Activated T-cell treated with anti-CD3 and anti-CD28 coated beads for 4 hours (primary cell): ENCODE measurements at places on chromosomes 13 and 19.

- DNase-seq = no peak
These were observed 422.1 kb downstream of the COG6 start for GRCh38 chr13:40077396-40078027.

DNA sequence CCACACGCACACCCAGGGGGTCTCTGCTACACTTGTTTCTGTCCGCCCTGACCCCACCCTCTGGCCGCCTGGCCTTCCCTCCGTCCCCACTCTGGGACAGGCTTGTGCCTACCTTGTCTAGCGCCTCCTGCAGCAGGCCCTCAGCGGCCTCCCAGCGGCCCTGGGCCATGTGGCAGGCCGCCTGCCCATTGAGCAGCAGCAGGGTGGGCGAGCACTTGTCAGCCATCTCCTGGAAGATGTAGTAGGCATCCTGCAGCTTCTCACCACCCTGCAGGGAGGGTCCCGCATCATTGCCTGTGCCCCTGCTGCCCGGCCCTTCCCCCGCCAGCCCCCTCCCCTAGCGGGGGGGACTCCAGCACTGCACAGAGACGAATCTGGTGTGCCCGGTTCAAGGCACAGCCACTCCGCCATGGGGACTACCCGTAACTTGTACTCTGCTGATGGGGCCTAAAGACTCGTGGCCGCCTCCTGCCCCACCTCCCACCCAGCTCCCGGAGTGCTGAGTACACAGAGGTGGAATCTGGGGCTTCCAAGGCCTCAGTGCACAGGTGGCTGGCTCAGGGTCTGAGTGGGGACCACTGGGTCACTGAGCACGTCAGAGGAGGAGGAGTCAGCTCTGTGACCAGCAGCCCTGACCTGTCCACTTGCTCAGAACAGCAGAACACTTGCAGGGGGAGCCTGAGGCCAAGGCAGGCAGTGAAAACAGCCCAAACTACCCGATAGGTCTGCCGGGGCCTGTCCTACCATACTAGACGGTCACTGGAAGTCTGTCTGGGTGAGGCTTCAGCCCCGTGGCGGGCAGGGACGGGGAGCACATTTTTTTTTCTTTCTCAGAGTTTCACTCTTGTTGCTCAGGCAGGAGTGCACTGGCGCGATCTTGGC is 7.4 kb upstream of the CERS1 start:
- no peak for DNase-seq

DNA sequence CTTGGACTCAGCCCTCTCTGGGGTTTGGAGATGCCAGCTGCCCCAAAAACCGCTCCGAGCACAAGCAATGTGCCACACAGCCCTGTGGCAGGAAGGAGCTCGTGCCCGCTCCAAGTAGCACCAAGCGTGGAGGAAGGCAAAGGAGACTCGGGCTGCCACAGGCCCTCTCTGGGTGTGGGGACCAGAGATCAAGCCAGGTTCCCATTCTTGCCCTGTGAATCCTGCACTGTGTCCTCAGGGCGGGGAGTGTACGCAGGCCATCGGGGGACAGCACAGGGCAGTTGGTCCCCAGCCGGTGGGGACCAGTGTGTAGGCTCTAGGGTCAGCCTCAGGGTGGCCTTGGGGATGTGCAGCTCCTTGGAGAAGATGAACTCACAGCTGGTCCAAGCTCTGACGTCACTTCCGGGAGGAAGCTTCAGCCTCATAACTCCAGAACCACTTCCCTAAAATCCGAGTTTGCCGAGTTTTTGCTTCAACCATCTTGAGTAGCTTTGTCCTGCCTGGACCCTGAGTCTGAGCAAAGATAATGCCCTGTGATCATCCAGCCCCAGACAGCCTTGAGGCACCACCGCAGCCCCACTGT is 9.3 kb upstream of the CPAMD8 start:
- DNase-seq = no peak

- no peak for DNase-seq
These were observed 117.8 kb downstream of the RAB20 start for GRCh38 chr13:110443622-110444225.

- DNase-seq = no peak
These were observed 130.2 kb downstream of the IRS2 start for GRCh38 chr13:109656206-109656605.

GRCh38 chr19:19662871-19663255 is 613 bp downstream of the ATP13A1 start:
- DNase-seq = no peak

GRCh38 chr13:107586216-107586615 is 629.1 kb downstream of the LIG4 start:
- DNase-seq = no peak

DNA sequence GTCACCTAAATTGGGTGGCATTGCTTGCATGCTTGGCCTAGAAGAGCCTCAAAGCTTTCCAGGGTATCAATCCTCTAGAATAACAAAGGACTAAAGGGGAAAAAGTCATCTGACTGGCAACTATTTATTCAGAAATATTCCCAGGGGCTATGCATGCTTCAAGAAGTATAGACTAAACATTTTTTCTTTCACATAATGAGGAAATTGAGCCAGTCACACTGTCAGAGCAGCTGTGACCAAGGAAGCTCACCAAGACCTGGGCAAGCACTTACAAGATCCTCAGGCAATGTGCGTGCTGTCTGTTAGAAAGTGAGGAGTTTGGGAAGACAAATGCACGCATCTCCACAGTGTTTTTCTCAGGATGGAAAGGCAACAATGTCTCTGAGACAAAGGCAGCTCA is 747.2 kb downstream of the DIAPH3 start:
- DNase-seq = no peak

GRCh38 chr13:77318741-77319140 is 8.2 kb downstream of the MYCBP2 start:
- DNase-seq = no peak

DNA sequence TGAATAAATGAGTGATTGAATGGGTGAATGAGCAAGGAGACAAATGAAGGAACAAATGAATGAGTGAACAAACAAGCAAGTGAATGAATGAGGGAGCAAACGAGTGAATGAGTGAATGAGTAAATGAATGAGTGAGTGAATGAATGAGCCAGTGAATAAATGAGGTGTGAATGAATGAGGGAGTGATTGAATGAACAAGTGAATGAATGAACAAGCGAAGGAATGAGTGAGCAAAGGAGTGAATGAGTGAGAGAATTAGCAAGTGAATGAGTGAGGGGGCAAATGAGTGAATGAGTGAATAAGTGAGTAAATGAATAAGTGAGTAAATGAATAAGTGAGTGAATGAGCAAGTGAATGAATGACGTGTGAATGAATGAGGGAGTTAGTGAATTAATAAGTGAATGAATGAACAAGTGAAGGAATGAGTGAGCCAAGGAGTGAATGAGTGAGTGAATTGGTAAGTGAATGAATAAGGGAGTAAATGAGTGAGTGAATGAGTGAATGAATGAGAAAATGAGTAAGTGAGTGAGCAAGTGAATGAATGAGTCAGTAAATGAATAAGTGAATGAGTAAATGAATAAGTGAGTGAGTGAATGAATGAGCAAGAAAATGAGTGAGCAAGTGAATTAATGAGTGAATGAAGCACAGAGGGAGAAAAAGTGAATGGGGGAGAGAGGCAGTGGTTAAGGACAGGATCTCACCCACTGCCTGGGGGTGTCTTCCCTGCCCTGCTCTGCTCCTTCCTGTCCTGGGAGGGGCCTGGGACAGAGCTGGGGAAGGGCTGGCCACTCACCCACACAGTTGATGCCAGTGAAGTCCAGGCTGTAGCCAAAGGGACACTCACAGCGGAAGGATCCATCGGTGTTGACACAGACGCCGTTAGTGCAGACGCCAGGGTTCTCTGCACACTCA is 36.4 kb downstream of the CCL25 start:
- no peak for DNase-seq

DNA sequence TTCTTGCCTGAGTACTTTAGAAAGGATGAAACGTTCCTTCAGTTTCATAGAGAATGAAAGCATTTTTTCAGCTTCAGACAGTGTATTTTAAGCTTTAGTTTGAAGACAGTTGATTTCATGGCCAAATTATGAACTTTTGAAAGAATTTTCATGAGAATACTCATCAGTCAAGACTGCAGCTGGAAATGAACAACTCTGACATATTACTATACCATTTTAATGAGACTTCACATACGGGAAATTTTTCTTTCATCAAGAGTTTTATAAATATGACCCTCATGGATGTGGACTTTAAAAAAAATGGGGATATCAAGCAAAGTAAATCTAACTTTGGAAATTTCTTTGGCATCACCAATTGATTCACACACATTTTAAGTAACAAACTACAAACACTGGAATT is 6.4 kb downstream of the LATS2 start:
- DNase-seq = no peak

DNA sequence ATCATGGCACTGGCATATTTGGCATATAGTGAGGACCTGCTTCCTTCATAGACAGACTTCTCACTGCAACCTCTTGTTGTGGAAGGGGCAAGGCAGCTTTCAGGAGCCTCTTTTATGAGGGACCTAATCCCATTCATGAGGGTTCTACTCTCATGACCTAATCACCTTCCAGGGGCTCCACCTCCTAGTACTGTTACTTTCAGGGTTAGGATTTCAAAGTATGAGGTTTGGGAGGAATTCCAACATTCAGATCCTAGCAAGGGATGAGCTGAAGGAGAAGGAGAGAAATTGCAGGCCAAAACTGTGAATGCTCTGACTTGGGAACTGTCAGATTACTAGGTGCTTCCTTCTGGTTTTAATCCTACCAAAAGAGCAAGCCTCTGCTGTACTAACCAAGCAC is 87.8 kb downstream of the LMO7 start:
- no peak for DNase-seq

- no peak for DNase-seq
These were observed 5.8 kb upstream of the USE1 start for GRCh38 chr19:17209126-17210036.

DNA sequence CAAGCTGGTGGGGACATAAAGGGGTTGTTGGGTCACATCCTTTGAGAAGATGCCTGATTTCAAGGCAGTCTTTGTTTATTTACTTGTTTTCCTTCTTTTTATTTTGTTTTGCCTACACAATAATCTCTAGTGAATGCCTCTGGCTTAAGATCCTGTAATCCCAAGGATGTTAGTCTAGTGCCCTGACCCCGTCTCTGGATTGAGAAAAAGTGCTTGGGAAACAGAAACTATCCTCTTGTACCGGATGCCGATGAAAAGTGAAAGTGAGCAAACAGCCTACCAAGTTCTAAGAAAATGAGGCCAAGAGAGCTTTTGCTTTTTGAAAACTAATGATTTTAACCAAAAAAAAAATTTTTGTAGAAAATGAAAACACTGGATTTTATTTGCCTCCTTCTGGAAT is 42.1 kb upstream of the C1QTNF9 start:
- DNase-seq = no peak

GRCh38 chr13:91647361-91647990 is 249.1 kb downstream of the GPC5 start:
- no peak for DNase-seq

DNA sequence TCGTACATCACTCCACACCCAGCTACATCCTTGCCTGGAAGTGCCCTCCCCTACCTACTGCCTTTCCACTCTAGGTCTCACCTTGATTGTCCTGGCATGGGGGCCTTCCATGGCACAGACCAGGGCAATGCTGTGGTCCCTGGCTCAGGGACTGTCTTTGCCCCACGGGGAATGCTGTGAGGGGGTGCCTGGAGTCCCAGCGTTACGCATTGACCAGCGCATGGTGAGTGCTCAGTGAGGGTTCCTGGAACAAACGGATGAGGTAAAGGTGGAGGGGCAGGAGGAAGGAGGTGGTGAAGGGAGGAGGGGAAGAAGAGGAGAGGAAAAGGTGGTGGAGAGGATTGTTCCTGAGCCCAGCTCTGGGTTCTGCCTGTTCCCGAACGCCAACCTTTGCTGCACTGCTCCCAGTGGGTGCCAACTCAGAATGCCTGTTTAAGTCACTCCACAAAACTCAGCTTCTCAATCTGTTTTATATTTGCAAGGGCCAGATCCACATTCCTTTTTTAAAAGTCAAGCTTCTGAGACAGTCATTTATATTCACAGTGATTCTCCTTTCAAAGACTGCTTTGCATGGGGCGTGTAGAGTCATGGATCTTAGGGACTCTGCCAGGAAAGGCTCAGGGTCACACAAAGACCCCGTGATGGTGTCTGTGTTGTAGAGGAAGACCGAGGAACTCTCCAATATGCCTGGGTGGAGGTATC is 40.8 kb downstream of the CHST8 start:
- no peak for DNase-seq

- DNase-seq = no peak
These were observed 2.9 kb downstream of the PLEKHG2 start for GRCh38 chr19:39415111-39416046.

GRCh38 chr13:48708764-48709163 is 55.0 kb downstream of the CYSLTR2 start:
- DNase-seq = no peak

DNA sequence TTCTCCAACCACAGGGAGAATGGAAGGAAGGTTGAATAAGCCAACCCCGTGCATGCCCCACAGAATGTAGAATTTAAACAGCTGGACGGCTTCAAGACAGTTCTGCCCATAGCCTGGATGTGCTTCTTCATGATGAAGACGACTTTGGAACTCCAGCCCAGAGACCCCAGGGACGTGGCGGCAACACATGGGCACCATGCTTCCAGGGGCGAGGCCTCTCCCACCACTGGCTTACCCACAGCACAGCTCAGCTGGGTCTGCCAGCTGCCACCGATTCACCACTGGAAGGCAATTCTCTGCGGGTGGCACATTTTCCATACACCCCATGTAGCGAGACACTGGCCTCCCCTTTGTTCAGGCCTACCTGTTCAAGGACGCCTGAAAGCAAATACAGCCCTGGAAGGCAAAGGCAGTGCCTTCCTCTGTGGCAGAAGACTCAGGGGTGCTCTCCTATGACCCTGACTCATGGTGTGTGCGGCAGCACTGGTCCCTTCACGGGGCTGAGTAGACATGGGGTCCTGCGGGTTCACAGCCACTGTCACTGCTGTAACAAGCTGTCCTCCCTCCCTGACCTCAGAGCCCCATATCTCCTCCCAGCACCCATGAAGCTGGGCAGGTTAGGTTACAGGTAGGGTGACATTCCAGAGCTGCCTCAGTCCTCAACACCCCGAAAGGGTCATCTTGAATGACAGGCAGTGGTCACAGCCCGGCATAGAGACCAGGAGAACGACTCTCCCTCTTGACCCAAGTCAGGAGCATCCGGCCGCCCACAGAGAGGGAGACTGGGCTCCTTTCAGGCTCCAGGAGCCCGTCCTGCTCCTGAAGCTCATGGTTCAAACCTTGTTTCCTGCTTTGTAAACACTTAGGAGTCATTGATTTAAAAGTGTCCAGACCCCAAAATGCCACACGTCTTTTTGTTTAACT is 72.7 kb downstream of the SPACA7 start:
- DNase-seq = no peak

DNA sequence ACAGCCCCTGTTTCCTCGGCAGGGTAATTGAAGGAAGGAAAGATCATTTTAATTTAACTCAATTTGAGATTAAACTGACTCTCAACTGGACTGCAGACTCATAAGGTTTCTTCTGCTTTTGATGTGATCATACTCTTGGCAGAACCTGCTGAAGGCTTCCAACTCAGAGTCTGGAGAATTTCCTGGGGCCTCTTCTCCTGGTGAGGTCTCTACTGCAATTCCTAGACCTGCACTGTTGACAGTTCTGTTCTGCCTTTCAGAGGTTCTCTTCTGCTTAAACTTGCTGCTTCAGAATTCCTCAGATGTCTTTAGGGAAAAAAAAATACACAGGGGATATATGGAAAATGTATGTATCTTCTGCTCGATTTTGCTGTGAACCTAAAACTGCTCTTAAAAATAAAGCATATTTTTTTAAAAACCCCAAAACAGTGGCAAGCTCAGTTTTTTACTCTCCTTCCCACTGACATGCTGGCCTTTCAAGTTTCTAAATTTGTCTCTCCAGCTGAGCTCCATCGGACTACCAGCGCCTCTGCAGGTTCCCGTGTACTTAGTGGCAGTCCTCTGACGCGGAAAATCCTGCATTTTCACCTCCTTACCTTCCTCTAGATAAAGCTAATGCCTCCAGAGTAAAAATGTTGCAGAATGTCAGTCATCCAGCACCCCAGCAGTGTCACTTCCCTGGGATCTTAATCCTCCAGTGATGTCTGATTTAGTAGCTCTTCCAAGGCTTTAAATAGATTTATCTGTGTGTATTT is 733.5 kb upstream of the SGCG start:
- DNase-seq = no peak
